ENCODE measurements at places on chromosomes 11 and 22. TPM values are rescaled to one million over a fixed set of nuclear protein-coding genes. Genes with fewer than 3 reads are reported as not detected.

DNA sequence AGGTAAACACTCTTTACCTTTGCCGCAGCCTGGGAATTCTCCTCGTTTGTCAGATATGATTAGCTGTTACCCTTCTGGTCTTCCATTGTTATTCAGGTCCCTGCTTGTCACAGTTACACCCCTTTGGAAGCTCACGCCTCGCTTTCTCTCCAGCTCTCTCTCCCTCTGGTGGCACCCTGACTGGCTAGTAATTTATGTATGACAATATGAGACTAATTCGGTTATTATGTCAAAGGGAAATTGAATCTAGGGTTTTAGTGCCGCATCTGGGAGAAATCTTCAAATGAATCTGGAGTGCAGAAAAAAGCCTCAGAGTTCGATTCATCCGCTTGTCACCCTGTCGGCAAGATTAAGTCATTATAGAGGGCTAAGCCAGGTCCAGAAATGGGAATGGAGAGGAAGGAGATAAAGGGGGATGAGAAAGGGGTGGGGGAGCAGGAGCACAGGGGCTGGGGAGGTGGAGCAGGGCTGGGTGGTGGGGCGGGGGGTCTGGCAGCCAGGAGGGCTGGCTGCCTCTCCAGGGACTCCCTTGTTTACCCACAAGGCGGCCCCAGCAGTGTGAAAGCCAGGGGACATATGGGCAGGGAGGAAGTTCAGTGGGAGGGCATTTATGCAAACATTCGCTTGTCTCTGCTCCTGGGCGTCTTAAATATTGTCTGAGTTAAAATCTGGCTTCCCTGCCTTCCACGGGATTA, 179.0 kb upstream of the NECTIN1 start:
- DNase-seq, result no peak

DNA sequence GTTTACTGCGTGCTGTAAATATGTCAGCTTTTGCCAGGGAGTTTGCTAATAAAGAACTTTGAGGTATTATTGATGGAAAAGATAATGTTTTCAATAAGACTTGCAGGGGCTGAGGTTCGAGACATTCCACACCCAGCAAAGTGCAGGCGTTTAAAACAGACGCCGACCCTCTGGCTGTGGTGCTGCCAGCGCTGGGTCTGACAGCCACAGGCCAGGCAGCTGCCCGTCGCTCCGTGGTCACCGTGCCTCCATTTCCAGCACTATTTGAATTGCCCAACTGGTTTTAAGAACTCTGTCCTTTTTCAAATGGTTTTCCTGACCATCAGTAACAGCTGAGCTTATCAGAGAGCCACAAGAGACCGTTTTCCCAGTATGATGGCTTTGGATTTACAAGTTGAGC, 28.1 kb upstream of the ALX4 start:
- DNase-seq, result no peak

DNA sequence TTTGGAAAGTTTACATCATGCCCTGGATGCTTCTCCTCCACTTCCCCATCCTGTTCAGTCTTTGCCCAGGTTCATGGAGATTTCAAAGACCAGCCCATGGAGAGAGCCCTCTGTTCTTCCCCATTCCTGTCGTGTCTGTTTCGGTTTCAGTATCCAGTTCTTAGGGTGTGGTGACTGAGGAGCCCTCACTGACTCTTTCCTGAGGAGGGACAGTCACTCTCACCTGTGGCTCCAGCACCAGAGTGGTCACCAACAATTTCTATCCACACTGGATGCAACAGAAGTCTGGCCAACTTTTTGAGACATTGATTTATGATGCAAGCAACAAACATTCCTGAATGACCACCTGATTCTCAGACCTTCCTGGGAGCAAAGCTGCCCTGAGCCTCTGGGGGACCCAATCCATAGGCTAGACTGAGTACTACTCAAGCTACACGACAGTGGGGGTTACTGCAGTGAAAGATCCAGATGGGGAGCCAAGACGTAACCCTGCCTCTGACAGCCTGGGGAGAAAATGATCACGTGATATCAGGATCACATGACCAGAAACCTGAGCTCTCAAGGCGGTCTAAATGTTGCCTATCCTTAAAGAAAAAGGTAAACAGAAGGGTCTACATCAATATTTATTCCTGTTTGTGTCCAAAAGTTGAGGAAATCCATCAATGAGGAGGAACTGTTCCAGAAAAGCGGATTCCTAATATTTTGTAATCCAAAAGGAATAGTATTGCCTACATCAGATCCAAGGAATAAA, 76.2 kb upstream of the VPREB1 start:
- peak; percentile 21 for DNase-seq

- DNase-seq, result no peak
These were observed 158.9 kb downstream of the CADM1 start for GRCh38 chr11:115345361-115345760.

Gene BATF2
- 4.0 TPM for total RNA-seq

- DNase-seq, result no peak
These were observed 1234.0 kb downstream of the TBC1D22A start for GRCh38 chr22:47996446-47996857.

Measured in GM23248 (cell line).